Activated T-helper 2 cell treated with anti-CD3 and anti-CD28 coated beads, Interferon-gamma antibody, Interleukin-2, Interleukin-4, amounts not matched to agents 10 μg/mL and 5 μg/mL and 100 μg/mL, durations not matched to agents 14 hours and 24 hours and 36 hours (primary cell): ENCODE measurements at places on chromosomes 7 and 10. TPM values are rescaled to one million over a fixed set of nuclear protein-coding genes. Genes with fewer than 3 reads are reported as not detected.

DNA sequence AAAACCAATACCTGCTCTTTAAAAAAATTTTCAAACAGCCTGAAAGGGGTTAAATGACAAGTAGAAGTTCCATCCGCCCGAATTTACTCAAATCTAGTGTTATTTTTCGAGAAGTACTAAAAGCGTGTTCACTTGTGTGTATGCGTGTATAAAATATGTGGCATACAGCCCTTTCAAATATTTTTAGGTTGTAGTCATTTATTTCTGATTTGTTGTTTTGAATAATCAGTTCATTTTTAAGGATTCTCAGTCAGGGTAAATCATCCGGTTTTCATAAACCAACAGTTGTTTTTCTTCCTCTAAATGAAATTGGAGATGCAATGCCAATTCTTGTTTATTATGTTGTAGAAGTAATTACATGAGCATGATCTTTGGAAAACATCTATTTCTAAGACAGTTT is 6.9 kb upstream of the SUN1 start:
- DNase-seq, result no peak

DNA sequence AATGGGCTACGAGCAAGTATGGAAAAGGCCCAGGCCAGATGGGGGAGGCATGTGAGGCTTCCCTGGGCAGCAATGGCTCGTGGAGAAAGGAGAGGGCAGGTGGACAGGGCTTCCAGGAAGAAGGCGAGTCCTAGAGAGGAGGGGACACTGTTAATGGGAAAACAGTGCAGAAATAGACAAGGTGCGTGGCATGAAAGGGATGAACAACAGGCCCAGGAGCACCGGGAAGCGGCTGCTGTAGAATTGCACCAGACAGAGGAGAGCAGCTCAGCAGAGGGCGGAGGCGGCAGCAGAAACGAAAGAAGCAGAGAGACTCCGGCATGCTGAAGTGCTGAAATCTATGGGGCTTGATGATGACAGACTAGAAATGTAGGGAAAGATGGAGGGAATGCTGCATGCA is 102.1 kb downstream of the PIP4K2A start:
- DNase-seq, result no peak

- DNase-seq, result no peak
Observed at GRCh38 chr10:126889421-126889820, 15.8 kb upstream of the DOCK1 start.

DNA sequence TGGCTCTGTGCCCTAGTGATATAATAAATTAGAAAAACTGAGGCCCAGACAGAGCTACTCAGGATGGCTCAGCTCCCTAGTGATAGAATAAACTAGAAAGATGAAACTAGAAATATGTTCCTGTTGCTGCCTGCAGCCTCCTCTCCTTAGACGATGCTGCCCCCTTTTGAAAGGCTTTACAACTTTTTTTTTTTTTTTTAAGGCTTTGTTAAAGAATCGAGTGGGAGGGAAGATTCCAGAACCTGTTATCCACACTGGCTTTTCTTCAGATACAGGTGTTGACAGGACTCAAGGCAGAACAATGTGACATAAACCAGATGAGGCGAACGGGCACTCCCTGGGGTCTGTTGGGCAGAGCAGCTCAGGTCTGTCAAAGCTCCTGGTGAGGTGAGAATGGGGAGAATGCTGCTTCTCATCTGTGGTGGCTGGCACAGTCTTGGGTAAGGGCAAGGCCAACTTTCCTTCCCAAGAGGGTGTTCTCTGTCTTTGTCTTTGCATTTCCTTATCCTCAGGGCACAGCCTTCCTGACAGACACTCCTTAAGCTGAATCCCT is 175.1 kb downstream of the COBL start:
- DNase-seq, result no peak

GRCh38 chr10:62266611-62267010 is 2.0 kb downstream of the RTKN2 start:
- DNase-seq, result no peak

GRCh38 chr7:29256693-29257002 is 62.1 kb downstream of the CHN2 start:
- DNase-seq, result no peak

- DNase-seq, result no peak
Observed at GRCh38 chr10:24451325-24451820, 242.4 kb downstream of the KIAA1217 start.

DNA sequence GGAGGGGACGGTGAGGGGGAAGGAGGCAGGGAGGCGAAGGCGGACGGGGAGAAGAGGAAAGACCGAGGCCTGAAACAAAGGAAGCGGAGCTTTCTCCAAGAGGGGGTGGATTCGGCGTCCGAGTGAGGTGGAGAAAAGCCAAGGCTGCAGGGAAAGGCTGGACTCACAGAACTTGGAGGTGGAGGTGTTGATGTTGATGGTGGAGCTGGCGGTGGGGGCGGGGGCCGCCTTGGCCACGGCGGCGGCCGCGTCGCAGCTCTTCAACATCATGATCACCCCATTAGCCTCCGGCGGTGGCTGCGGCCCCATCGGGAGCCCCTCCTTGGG is 578 bp downstream of the CACUL1 start:
- DNase-seq, result no peak

GRCh38 chr7:91995391-91996105 is 54.9 kb downstream of the AKAP9 start:
- no peak for DNase-seq

DNA sequence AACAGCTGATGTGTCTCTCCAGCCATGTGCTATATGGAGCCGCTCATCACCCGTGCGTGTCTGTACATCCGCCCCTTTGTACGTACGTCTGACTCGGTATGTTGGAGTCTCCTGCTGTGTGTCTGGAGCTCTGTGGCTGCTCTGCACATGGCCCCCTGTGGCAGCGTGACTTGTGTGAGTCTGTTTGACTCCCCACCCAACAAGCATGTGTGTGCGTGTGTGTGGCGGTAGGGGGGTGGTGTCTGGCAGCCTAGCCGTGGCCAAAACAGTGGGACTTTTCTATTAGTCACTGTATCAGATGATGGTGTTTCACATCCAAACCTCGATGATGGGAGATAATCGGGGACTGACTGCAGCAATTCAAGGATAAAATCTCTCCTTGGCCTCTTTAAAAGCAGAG is 94.1 kb downstream of the COL13A1 start:
- DNase-seq, result no peak

- DNase-seq, result no peak
Observed at GRCh38 chr7:122983261-122983660, 12.2 kb downstream of the TAS2R16 start.

GRCh38 chr7:31228957-31229356 is 111.6 kb downstream of the NEUROD6 start:
- no peak for DNase-seq

DNA sequence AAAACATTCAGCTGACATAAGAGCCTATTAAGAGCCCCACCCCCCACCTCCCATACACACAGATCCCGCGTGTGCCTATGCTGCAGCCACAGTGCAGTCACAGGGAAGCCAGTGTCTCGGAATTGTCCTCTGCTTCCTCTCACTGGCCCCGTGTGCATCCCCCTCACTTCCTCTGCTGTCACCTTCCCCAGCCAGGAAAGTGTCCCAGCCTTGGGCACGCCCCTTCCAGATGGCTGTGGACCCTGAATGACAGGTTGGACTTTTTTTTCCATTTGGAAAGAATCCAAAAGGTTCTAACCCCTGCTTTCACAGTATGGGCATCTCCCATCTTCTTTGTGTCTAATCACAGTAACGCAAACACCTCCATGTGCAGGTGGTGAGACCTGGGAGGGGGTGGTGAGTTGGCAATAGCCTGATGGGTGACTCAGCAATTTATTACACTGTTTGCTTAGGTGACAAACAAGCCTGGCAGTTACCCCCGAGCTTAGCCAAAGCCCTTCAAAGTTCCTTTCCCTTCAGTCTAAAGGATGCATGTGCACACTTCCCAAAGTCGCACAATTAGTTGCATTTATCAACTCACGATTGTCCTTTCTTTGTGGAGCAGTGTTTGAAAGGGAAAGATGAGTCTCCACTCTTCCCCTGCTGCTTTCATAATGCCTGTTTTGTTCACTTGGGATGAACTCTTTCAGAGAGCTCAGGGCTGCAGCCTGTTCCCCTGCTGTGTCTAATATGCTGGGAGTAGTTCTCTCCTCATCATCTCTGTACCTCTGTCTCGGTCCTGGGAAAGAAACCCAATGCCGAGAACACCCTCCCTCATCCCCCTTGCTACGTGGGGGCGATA is 67.5 kb upstream of the EFCAB10 start:
- no peak for DNase-seq

- no peak for DNase-seq
Observed at GRCh38 chr10:43193496-43194080, 55.3 kb downstream of the CSGALNACT2 start.

The STX1A gene
- 17.2 and 17.6 TPM in 2 replicates for total RNA-seq

The NDUFB8 gene
- total RNA-seq, result 278 and 283 TPM in 2 replicates

The CPA2 gene
- 0.14 TPM in 1 of 2 replicates, not detected in the other for total RNA-seq

The AKR1C4 gene
- not detected in 2 replicates for total RNA-seq

The PRLHR gene
- total RNA-seq, result not detected in 2 replicates

The MASTL gene
- total RNA-seq, result 26.7 and 29.7 TPM in 2 replicates

The EPDR1 gene
- 0.62 and 1.1 TPM in 2 replicates for total RNA-seq

The TMEM213 gene
- not detected in 2 replicates for total RNA-seq

The MYL10 gene
- not detected in 2 replicates for total RNA-seq
